ENCODE measurements at places on chromosomes 5 and 9.

DNA sequence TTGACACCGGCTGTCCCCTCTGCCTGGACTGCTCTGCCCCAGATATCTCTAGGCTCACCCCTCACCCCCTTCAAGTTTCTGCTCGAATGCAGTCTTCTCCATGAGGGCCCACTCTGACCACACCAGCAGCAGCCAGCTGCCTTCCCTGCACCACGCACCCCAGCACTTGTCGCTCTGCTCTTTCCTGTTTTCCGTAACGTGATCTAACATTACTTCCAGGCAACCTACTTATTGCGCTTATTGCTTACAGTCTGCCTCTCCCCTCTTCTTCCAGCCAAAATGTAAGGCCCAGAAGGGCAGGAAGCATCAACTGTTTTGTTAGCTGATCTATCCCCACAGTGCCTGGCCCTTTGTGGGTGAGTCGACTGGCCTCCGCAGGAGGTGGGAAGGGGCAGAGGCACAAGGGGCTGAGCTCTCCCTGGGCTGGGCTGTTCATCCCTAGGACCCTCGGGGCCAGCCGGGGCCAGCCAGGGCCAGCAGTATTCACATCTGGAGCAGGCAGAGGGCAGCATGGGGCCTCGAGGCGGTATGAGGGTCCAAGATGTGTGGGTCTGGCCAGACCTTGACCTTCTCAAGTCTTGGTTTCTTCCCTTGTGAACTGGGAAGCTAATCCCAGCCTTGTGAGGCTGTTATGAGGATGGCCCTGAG, 11.6 kb upstream of the DBN1 start:
- no peak for DNase-seq

DNA sequence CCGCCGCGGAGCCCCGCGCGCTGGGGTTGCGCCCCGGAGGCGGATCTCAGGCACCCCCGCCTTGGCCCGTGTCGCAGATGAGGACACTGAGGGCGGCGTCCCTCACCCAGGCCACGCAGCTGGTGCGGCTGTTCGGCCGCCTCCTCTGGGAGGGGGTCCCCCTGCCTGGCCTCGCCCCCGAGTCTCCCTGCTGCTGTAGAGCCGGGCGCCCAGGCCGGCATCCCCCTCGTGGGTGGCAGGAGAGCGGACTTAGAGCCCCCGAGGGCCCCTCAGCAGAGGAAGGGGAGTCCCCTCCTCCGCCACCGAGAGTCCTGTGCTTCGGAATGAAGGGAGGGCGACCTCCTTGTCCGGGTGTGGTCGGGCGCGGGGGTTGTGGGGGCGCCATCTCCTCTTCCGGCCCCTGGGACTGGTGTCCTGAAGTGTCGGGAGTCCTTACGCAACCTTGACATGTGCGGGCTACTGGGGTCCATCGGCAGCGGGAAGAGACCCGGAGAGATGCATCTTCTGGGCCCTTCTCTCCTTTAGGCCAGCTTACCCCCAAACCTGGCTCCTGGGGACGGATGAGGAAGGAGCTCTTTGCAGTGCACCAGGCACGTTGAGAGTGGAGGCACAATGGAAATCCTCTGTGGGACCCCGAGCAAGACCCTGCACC, 11.7 kb upstream of the EXOSC2 start:
- DNase-seq = peak; percentile 59

- DNase-seq = no peak
These were observed 253.8 kb upstream of the POU5F2 start for GRCh38 chr5:93995126-93995621.

DNA sequence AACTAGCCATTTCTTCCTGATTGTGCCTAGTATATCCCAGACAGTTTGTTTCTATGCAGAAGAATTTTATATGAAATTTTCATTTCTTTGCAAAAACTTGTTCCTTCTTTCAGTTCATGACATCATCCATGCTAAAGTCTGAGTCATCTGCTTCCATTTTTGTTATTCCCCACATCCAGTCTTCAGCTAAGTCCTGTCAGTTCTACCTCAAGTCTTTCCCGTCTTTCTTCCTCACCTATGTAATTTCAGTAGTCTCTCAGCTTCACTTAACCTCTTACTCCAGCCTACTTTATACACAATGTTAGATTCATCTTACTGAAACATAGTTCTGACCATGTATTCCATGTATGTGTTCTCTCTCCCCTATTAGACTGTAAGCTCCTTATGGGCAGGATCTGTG, 39.1 kb downstream of the G3BP1 start:
- no peak for DNase-seq

- peak; percentile 57 for DNase-seq
These were observed 98.4 kb upstream of the GNAQ start for GRCh38 chr9:78130004-78130403.

GRCh38 chr9:7367726-7368125, 431.9 kb downstream of the DMAC1 start:
- DNase-seq = no peak

GRCh38 chr5:127832067-127832466, 128.9 kb downstream of the CCDC192 start:
- DNase-seq = no peak

DNA sequence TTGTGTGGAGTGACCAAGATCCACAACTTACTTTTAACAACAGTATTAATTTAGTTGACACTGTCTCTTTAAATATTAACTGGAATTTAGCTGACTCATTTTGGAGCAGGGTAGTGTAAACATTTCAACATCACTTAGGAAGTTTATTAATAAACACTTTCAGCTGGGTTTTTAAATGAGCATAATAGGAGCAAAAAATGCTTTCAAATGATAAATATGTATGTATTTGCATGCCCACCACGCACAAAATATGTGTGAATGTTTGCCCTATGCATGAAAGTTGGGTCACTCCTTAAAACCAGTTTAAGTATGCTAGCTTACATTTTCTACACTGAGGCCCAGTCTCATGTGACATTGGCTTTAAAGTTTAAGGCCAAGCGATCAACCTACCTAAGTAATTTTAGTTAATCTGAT, 2.9 kb downstream of the ZFAND5 start:
- DNase-seq = no peak

DNA sequence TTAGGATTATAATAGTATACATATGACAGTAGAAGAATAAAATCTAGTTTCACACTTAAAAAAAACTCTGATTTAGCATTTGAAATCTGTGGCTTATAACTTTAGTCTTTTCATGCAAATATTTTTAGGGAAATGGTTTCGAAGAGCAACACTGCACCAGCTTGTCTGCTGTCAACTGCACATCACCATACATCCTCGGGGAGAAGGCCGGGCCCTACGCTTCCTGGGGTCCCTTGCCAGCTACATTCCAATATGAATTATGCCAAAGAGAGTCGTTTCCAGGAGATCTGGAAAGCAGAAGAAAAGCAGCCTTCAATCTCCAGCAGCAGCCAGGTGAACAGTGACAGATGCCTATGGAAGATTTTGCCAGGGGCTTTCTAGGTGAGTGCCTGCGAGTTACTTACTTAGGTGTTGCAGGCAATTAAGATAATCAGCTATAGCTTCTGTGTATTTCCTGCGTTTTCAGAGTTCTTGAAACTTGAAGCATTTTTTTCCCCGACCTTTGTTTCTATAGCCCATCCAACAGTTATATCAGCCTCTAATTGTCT, 166.8 kb downstream of the TRPM3 start:
- DNase-seq = no peak

- no peak for DNase-seq
These were observed 66.4 kb downstream of the SLCO4C1 start for GRCh38 chr5:102229685-102230084.

DNA sequence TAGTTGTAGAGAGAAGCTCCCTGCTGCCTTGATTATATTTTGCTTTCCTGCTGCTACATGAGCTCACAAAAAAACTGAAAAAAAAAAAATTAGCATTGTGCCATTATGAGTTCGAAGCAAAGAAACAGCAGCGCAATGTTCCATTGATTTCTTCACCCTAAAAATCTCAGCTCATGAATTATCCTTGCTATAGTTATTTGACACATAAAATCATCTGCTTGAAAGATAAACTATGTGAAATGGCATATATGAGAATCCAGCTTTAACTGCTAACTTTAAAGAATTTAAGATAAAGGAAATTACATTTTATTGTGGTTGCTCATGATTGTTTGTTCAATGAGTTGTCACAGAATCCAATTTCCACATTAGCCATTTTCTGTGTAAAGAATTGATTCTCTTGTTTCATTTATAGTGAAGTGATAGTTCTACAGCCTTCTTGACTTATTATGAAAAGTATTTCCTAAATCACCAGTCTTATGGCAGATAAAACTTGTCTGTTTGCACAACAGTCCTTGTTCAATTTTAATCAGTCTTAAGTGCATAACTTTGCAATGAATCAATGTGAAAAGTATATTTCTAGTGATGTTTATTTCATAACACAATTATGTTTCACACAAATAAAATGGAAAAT, 1275.0 kb upstream of the CDH9 start:
- DNase-seq = no peak

GRCh38 chr9:3863111-3863528, 337.3 kb upstream of the RFX3 start:
- no peak for DNase-seq

GRCh38 chr5:88888848-88889188, 5.8 kb upstream of the MEF2C start:
- DNase-seq = no peak

GRCh38 chr9:69089491-69089890, 53.9 kb downstream of the FXN start:
- DNase-seq = no peak

DNA sequence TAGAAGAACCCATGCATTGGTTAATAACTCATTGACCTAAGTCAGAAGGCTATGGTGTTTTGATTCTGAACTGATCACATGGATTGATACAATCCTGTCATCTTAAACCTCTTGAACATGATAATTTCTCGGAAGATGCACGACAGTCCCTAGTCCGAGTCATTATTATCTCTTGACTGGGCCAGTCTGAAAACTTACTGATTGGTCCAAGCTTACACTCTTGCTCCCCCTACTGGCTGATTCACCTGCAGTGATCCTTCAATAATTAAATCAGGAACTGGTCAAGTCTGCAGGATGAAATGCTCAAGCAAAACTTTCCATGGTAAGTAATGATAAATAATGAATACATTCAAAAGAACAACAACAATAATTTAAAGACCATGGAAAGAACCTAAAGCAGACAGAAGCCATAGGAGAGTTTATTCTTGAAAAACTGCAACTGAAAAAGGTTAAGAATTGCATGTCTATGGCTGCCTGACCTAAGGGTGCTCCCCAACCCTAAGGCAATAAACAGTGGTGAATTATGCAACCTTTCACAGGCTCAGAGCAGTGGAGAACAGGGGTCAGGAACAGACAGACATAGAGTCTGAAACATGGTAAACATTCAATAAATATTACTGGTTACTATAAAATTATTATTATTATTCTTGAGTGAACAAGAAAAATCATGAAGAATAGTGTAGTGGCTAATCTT, 79.3 kb downstream of the BRINP1 start:
- DNase-seq = no peak

GRCh38 chr5:181120306-181120705, 10.7 kb downstream of the OR2V1 start:
- no peak for DNase-seq

DNA sequence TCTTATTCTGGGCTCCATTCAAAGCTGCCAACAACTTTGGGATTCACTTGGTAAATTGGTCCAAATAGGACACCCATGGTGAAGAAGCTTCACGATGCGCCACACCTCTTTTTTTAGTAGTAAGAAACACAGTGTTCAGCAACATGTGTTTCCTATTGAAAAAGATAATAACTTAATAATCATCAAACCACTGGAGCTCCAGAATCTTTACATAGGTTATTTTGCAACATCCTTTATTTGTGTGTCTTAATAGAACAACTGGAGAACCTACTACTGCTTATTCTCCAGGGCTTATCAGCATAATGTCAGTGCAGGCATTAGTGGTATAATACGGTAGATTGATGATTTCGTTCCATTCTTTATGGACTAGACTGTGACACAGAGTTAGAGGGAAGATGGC, 63.3 kb upstream of the DAPK1 start:
- DNase-seq = no peak

- DNase-seq = peak; percentile 7
These were observed 68.2 kb downstream of the ADCY2 start for GRCh38 chr5:7464182-7464581.

- no peak for DNase-seq
These were observed 66.8 kb downstream of the FCHO2 start for GRCh38 chr5:73022471-73023169.

DNA sequence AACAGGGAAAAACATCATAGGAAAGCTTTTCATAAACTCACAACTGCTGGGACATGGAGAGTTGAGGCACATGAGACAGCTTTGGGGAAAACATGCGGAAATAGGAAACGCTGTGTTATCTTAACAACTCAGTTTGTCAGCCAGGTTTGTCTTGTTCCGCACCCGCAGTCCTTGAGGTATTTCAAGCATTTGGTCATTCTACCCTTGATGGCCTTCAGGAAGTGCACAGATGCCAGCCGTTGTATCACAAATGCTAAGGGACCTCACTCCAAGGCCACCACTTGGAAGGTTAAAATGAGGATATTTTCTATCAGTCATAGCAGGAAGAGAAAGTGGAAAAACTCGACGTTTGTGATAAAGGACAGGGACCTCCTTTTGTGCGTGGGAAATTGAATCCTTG, 83.8 kb downstream of the TRIO start:
- no peak for DNase-seq

DNA sequence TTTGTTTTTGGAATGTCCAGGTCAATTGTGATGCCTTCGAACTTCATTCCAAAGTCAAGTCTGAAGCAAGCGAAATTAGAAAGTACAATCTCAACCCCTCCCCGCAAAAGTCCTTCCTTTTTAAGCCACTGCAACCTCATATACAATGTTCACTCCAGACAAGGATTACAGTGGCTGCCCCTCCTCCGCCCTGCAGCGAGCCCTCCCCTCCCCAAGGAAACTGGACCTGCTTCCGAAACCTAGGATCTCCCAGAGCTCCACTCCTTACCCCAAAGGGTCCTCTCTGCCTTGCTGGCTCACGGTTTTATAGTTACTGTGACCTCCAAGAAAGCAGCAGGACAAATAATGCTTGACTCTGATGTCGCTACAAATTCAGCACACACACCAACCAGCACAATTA, 10.4 kb downstream of the LRRC14B start:
- DNase-seq = peak; percentile 56
